ENCODE measurements at places on chromosomes 13 and 19. TPM values are rescaled to one million over a fixed set of nuclear protein-coding genes. Genes with fewer than 3 reads are reported as not detected.
A peak's percentile ranks its signal among the peaks of the same experiment; 100 is the strongest.

The WDR87 gene
- not detected for total RNA-seq

The ZNF730 gene
- 0.56 TPM for total RNA-seq

The CCL25 gene
- total RNA-seq = not detected

The PSG11 gene
- not detected for total RNA-seq

The DAND5 gene
- not detected for total RNA-seq

The PRX gene
- total RNA-seq = 11.6 TPM

The SLC17A7 gene
- 1.5 TPM for total RNA-seq

The NDFIP2 gene
- 19.4 TPM for total RNA-seq

The PTGIR gene
- total RNA-seq = 15.9 TPM

- peaks cover 12% of the 10 kb centered on the region for H3K4me1 ChIP-seq
- H3K27ac ChIP-seq = peak overlapping the region; percentile 83
- no peak overlapping the region for H3K4me3 ChIP-seq
- no peaks in the 10 kb centered on the region for H3K27me3 ChIP-seq
Measured at GRCh38 chr19:40611096-40611495, 9.9 kb downstream of the LTBP4 start.

DNA sequence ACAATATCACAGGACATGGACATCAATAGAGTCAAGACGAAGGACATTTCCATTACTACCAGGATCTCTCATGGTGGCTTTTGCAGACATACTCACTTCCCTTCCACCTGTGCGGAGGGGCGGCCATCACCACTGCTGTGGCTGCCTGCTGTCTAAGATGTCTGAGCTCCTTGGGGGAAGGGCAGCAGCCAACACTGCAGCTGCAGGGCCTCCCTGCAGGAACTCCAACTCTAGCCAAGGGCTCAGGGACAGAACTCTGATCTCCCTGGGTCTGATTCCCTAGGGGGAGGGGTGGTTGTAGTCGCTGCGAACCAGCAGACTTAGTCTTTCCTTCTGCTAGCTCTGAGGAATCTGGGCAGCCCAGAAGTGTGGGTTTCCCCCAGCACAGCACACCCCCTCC, 78.9 kb upstream of the ANKRD10 start:
- no peak overlapping the region for H3K4me3 ChIP-seq
- no peak overlapping the region for H3K27ac ChIP-seq
- H3K27me3 ChIP-seq = no peaks in the 10 kb centered on the region

DNA sequence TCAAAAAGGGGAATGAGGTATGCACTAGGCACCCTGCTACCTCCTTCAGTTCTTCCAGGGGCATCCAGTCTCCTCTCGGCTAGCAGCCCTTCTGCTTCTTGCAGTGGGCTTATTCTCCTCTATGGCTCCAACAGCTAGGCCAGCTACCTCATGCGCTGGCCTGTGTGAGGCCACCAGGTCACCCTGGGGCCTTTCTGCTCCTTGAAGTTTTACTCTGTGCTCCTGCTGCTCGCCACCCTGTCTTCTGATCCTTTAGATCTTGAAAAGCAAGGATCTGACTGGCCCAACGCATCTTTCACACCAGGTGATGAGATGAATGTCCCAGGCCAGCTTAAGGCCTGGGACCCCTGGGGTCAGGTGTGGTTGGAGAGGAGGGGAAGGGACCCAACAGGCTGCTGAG, 66.2 kb downstream of the RUBCNL start:
- H3K27ac ChIP-seq = no peak overlapping the region
- H3K4me3 ChIP-seq = no peak overlapping the region
- no peaks in the 10 kb centered on the region for H3K36me3 ChIP-seq
- DNase-seq = no peak
- no peaks in the 10 kb centered on the region for H3K27me3 ChIP-seq
- H3K4me1 ChIP-seq = no peaks in the 10 kb centered on the region

- H3K4me3 ChIP-seq = no peak overlapping the region
- no peak overlapping the region for H3K27ac ChIP-seq
Measured at GRCh38 chr13:43086181-43086580, 62.8 kb downstream of the DNAJC15 start.

- H3K4me3 ChIP-seq = no peak overlapping the region
- no peaks in the 10 kb centered on the region for H3K4me1 ChIP-seq
- no peaks in the 10 kb centered on the region for H3K36me3 ChIP-seq
- no peak overlapping the region for H3K27ac ChIP-seq
- DNase-seq = no peak
Measured at GRCh38 chr13:97526556-97526955, 92.6 kb downstream of the RAP2A start.

GRCh38 chr19:39546599-39546998, 6.6 kb upstream of the EID2 start:
- no peak overlapping the region for H3K27ac ChIP-seq
- no peak for DNase-seq
- H3K27me3 ChIP-seq = no peaks in the 10 kb centered on the region
- H3K4me1 ChIP-seq = no peaks in the 10 kb centered on the region
- no peak overlapping the region for H3K4me3 ChIP-seq

DNA sequence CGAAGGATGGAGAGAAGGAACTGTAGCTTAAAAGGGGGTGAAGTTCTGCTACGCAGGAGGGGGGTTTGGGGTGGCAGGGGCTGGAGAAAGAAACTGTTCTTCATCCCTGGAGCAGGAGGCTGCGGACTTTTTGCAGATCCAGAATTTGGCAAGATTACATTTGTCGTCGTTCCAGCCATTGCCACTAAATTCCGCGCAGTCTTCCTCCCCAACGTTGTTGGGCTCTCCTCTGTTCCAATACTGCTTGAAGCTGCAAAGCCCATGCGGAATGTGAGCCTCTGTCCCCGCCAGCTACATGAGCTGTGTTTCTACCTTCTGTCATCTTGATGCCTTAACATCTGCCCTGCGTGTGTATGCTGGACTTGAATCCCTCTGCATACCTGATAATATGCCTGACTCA, 4.3 kb downstream of the CD209 start:
- DNase-seq = no peak
- no peak overlapping the region for H3K27ac ChIP-seq
- no peaks in the 10 kb centered on the region for H3K27me3 ChIP-seq
- H3K4me1 ChIP-seq = no peaks in the 10 kb centered on the region
- H3K36me3 ChIP-seq = no peaks in the 10 kb centered on the region
- no peak overlapping the region for H3K4me3 ChIP-seq

- no peak overlapping the region for H3K27ac ChIP-seq
- H3K4me3 ChIP-seq = no peak overlapping the region
- DNase-seq = no peak
- H3K36me3 ChIP-seq = no peaks in the 10 kb centered on the region
- no peaks in the 10 kb centered on the region for H3K4me1 ChIP-seq
- no peaks in the 10 kb centered on the region for H3K27me3 ChIP-seq
Measured at GRCh38 chr19:13613447-13613846, 107.2 kb upstream of the CACNA1A start.

- no peak for DNase-seq
- no peaks in the 10 kb centered on the region for H3K27me3 ChIP-seq
- no peaks in the 10 kb centered on the region for H3K36me3 ChIP-seq
- no peak overlapping the region for H3K27ac ChIP-seq
Measured at GRCh38 chr19:13610039-13610691, 103.9 kb upstream of the CACNA1A start.

DNA sequence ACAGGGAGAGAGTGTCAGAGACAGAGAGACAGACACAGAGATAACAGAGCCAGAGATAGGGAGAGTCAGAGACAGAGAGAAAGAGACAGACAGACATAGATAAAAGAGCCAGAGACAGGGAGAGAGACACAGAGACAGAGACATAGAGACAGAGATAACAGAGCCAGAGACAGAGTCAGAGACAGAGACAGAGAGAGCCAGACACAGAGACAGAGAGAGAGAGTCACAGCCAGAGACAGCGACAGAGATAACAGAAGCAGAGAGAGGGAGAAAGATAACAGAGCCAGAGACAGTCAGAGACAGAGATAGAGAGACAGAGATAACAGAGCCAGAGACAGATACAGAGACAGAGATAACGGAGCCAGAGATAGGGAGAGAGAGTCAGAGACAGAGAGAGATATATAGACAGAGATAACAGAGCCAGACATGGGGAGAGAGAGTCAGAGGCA, 865 bp upstream of the TNFSF9 start:
- no peaks in the 10 kb centered on the region for H3K36me3 ChIP-seq
- H3K4me3 ChIP-seq = no peak overlapping the region
- peaks cover 16% of the 10 kb centered on the region for H3K4me1 ChIP-seq
- DNase-seq = no peak
- no peak overlapping the region for H3K27ac ChIP-seq

- H3K27me3 ChIP-seq = no peaks in the 10 kb centered on the region
- H3K4me1 ChIP-seq = no peaks in the 10 kb centered on the region
Measured at GRCh38 chr13:46179491-46179908, 2.5 kb downstream of the LCP1 start.

- H3K27ac ChIP-seq = peak overlapping the region; percentile 94
- peaks cover 5% of the 10 kb centered on the region for H3K36me3 ChIP-seq
- no peaks in the 10 kb centered on the region for H3K27me3 ChIP-seq
- peaks cover 15% of the 10 kb centered on the region for H3K4me1 ChIP-seq
- no peak overlapping the region for H3K4me3 ChIP-seq
Measured at GRCh38 chr19:50214699-50215543, 11.5 kb downstream of the MYH14 start.

- no peak overlapping the region for H3K4me3 ChIP-seq
- H3K27me3 ChIP-seq = no peaks in the 10 kb centered on the region
- no peak overlapping the region for H3K27ac ChIP-seq
- H3K36me3 ChIP-seq = peaks cover 3% of the 10 kb centered on the region
- H3K4me1 ChIP-seq = no peaks in the 10 kb centered on the region
- no peak for DNase-seq
Measured at GRCh38 chr19:45352914-45353796, 12.6 kb downstream of the KLC3 start.

- no peaks in the 10 kb centered on the region for H3K36me3 ChIP-seq
- no peaks in the 10 kb centered on the region for H3K4me1 ChIP-seq
- DNase-seq = no peak
- no peaks in the 10 kb centered on the region for H3K27me3 ChIP-seq
- no peak overlapping the region for H3K4me3 ChIP-seq
- no peak overlapping the region for H3K27ac ChIP-seq
Measured at GRCh38 chr13:90187478-90188350, 1159.8 kb upstream of the MIR17HG start.

DNA sequence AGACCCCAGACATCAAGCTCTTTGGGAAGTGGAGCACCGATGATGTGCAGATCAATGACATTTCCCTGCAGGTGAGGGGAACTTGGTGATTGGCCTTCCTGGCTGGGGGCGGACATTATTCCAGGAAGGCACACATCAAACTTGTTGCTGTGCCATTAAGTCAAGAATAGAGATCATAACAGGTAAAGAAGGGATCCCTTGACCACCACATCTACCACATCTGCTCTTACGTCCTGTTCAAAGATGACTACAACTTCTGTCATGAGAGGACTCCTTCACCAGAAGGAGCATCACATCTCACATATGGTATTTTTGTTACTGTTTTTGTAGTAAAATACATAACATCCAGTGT, 1.1 kb downstream of the RPS5 start:
- peaks cover 13% of the 10 kb centered on the region for H3K36me3 ChIP-seq
- H3K4me1 ChIP-seq = peaks cover 20% of the 10 kb centered on the region
- peak overlapping the region; percentile 54 for H3K4me3 ChIP-seq
- H3K27ac ChIP-seq = no peak overlapping the region

GRCh38 chr19:5897189-5897969, 6.2 kb downstream of the NDUFA11 start:
- peaks cover 7% of the 10 kb centered on the region for H3K4me1 ChIP-seq
- H3K4me3 ChIP-seq = no peak overlapping the region
- no peak for DNase-seq
- H3K27me3 ChIP-seq = no peaks in the 10 kb centered on the region

DNA sequence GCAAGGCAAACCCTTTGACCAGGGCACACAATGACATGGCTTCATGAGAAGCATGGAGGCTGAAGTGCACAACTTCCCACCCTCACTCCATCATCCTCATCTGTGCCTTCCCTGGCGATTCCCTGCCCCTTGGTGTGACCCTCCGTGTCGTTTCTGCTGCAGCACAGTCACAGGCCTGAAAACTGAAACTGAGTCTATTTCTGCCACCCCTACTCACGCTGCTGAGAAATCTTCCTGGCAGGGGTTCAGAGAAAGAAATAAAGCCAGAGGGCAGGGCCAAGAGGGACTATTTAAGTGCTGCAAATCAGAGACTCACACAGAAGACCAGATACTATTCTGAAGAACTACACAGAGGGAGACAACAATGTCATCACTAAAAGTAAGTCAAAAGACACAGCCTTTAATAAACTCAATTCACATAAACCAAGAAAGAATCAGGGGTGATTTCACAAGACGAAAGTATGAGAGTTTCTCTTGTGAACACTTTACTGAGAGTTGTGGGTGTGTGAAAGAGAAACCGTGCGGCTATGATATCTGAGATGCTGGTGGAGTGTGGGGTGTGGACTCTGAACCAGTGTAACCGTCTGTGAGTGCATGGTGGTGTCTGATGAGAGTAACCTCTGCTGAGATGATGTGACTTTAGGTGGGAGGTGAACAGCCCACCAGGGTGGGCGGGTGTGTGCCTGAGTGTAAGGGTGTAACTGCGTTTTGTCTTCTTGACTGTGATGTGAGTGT, 23.5 kb downstream of the LGALS16 start:
- no peaks in the 10 kb centered on the region for H3K4me1 ChIP-seq
- H3K27ac ChIP-seq = no peak overlapping the region
- H3K4me3 ChIP-seq = no peak overlapping the region
- DNase-seq = no peak
- H3K27me3 ChIP-seq = no peaks in the 10 kb centered on the region

DNA sequence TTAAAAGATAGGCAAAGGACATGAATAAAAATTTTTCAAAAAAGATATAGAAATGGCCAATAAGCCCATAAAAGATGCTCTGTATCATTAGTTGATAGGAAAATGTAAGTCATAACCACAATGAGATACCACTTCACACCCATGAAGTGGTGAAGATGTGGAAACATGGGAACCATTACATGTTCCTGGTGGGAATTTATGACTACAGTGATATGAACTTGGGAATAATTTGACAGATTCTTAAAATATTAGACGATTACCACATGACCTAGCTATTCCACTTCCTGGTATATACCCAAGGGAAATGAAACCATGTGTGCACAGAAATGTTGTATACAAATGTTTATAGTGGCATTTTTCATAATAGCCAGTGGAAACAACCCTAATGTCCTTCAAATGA, 232.2 kb downstream of the GGACT start:
- H3K4me3 ChIP-seq = no peak overlapping the region
- DNase-seq = no peak
- H3K36me3 ChIP-seq = no peaks in the 10 kb centered on the region
- H3K27me3 ChIP-seq = no peaks in the 10 kb centered on the region
- no peaks in the 10 kb centered on the region for H3K4me1 ChIP-seq

DNA sequence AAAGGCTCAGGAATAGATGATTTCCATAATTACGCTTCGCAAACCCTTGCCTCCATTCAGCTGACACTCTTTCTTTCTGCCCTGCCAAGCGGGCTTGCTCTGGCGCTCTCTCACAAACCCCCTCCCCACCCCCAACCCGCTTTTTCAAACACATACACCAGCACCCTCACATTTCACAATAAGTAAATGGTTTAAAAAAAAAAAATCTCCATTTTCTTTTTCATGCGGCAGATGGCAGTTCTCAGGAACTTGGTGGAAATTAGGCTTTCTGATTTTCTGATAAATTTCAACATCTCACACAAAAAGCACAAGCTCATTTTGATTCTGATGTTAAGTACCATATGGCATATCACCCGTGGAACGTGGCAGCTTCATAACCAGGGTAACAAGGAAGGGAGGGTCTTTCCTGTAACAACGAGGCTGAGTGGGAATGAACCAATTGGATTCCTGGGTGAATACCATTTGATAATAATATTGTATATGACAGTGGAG, 43.8 kb downstream of the C13orf42 start:
- H3K4me1 ChIP-seq = no peaks in the 10 kb centered on the region
- DNase-seq = no peak
- no peaks in the 10 kb centered on the region for H3K27me3 ChIP-seq
- H3K36me3 ChIP-seq = no peaks in the 10 kb centered on the region
- no peak overlapping the region for H3K27ac ChIP-seq

Measured in thyroid gland (tissue), 4 donors.